ENCODE measurements at places on chromosomes 13 and 19.

DNA sequence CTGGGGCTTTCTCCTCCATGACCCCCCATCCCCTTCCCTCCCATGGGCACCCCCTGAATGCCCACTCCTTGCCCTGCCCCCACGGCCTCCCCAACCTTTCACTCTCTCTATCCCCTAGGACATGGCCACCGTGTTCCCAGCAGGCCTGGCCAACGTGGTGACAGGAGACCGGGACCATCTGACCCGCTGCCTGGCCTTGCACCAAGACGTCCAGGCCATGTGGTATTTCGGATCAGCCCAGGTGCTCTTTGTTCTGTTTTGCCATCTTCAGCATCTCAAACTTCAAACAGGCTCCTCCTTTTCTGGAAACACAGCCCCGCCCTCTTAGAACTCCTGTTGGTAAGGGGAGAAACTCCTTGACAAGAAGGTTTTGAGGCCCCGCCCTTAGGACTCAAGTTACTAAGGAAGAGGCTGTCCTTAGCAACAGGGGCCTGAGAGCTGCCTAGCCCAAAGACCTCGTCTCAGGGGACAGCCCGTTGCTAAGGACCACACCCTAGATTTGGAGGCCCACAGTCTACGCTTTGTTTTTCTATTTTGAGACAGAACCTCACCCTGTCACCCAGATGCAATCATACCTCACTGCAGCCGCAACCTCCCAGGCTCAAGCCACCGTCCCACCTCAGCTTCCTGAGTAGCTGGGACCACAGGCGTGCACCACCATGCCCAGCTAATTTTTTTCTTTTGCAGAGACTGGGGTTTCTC, 5.1 kb upstream of the FLT3LG start:
- no peak for DNase-seq

DNA sequence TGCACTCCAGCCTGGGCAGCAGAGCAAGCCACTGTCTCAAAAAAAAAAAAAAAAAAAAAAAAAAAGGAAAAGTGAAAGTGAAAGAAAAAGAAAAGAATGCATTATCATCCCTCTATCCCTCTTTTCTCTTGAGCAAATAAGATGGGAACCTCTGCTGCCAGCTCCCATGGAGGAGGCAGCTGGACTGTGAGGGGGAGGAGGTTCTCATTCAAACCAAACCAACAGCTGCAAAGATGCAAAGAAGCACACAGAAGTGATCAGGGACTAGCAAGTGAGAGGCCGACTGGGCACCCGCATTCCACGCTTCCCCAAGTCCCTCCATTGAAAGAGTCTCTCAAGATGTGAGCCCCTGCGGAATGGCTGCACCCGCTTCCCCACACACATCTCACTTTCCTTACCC, 63.5 kb downstream of the TSHZ3 start:
- DNase-seq, result no peak

DNA sequence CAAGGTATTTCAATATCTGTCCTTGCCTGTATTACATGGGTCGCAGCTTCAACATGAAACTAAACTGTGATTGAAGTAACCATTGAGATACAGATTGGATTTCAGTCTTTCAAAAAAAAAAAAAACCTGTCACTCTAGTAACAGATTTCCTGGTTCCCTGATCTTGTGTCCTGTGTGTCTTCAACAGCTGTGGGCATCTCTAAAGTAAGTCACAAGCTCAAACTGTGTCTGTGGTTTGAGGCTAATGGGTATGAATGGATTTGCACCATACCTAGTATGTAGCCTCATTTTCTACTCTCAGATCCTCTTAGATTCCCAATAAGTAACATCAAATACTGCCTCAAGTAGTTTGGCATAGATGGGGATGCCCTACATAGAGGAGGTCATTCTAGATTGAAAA, 300.1 kb downstream of the COG6 start:
- no peak for DNase-seq

DNA sequence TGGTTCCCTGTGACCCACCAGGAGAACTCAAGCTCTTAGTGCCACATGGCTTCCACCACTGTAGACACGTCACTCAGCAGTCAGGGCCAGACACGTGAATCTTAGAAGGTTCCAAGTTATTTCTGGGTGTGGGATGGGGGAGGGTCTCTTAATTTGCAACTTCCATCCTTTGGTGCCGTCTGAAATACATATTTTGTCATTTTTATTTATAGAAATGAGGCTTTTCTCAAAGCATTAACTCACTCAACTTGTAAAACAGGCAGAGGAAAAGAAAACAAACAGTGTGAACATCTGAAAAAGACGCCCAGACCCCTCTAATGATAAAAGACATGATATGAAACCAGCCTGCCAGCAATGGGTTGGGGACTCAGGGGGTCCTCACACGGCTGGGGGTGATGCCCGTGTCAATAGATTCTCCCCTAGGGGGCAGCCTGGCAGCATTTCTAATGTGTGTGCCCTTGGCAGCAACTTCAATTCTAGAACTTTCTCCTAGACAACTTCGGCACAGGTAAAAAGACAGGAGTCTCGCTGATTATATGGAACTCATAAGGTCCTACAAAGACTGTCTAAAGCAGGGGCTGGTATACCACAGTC, 15.4 kb downstream of the PIP5K1C start:
- no peak for DNase-seq

GRCh38 chr19:45457776-45458175, 10.0 kb upstream of the FOSB start:
- DNase-seq, result no peak

Measured in stimulated activated CD8-positive, alpha-beta memory T cell treated with anti-CD3 and anti-CD28 coated beads, Interleukin-4, amount 100 ng/mL, for 24 hours (primary cell).